ENCODE measurements at places on chromosomes 2 and 18.

DNA sequence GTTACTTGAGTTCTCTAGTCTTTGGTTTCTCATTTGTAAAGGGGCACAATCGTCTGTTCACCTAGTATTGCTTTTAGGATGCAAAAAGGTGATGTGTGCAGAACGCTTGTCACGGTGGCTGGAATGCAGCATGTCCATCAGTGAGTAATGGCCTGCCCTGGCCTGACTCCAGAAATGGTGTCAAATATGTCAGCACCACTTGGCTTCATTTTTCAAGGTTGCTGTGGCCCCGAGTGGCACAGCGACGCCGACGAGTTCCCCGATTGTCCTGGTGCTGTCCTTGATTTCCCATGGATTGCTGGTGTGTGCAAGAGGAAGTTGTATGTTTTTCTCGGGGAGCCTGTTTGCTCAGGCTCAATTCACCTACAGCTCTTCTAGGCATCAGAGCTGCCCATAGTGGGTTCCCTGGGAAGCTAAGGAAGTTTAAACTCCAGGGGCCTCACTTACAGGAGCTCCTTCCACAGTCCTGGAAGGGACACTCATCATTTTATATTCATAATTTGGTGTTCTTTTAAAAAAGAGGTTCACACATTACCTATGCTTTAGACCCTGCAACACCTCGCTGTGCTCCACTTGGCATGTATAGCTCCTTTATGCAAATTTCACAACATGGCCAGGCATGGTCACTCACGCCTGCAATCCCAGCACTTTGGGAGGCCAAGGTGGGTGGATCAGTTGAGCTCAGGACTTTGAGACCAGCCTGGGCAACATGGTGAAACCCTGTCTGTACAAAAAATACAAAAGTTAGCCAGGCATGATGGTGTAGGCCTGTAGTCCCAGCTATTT lies 25.6 kb upstream of the ZNF407 start:
- peak; percentile 51 for DNase-seq

DNA sequence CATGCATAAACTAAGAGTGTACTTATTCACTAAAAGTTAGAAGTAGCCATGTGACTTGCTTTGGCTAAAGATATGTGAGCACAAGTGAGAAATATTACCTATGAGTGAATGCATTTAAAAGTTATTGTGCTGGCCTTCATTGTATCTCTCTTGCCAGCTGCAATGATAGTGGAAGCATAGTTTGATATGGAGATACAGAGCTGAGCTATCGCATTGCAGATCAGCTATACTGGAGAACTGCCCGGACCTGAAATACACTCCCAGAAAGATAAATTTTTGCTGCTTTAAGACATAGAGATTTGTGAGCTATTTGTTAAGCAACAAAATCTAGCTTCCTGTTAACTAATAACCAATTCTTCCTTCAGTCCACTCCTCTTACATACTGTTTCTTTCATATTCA lies 571.1 kb downstream of the CPS1 start:
- DNase-seq = no peak

DNA sequence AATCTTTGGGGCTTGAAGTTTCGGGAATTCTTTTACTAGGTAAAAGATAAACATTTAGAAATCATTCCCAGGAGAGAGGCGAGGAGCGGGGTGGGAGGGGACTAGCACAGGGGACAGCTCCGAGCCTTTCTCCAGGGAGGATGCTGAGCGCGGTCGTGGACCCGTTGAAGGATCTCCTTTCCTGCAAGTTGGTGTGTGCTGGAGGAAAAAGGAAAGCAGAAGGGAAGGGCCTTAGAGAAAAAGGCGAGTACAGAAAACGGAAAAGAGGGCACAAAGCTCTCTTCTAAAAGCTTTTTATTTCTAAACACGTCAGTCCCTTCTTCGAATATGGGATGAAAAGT lies 640 bp downstream of the SLC39A6 start:
- DNase-seq = no peak

DNA sequence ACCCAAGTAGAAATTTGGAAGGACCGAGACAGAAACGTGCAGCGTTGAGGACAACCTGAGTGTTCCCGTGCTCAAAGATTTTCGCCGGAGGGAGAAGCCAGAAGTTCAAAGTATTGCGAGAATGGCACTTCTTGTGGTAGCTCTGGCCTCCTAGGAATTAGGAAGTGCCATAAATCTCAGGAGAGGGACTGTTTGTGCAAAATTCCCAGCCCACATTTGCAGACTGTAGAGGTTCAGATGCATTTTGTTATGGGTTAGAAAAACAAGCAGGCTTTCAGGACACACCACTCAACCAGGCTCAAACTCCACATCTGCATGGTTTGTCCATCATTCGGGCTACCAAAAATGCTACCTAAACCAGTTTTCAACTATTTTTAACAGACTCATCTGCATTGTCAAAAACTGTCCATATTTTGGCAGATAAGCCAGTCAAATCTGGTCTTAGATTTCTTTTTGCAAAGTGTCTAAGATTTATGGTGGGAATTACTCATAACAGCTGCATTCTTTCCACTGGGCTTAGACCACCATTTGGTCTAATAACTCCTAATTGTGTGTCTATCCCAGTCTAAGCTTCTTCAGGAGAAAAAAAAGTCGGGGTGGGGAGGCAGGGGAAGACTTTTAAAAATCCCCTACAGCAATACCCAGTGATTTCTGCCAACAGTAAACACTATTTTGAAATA lies 422.9 kb downstream of the ARHGAP15 start:
- DNase-seq = no peak

DNA sequence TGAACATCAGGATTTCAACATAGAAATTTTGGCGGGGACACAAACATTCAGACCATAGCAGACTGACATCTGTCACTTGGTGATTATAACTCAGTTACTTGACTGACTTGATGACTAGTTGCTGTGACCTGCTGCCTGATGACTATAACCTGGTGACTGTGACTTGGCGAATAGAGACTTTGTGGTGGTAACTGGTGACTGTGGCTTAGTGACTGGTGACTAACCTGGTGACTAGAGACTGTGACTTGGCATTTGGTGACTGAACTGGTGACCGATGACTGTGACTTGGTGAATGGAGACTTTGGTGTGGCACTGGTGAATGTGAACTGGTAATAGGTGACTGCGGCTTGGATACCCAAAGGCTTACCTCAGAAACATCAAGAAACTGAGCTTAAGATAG lies 563.1 kb upstream of the FAM98A start:
- no peak for DNase-seq

GRCh38 chr2:235611756-235612155 lies 117.9 kb downstream of the AGAP1 start:
- no peak for DNase-seq

DNA sequence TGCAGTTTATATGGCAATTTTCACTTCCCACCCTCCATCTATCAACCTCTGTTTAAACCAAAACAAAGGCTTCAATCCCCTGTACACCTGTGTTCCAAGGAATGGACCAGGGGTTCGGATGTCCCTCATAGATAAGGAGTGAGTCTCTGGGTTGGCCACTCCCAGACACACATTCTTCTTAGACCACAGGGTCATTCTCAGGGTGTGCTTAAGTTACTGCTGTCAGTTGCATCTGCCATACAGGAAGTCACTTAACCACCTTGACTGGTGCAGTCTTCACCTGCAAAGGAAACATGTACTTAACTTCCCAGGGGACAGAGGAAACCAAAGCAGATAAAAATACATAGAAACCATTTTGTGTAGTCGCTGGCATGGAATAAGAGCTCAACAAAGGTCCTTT lies 151.0 kb upstream of the NDUFV2 start:
- no peak for DNase-seq

DNA sequence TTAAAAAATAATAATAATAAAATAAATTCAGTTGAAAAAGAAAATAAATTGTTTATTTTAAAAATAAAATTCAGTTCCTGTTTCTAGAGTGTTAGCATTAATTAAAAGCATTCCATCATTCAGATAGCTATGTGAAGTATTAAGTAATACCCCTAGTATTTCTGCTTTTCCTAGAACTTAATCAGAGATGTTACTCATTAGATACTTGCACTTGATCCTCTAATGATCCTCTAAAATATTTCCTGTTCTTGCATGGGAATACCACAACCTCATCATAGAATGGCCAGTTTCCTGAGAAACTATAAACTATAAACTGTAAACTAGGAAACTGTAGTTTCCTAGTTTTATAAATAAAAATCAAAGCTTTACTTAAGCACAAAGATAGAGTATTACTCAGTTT lies 11.1 kb upstream of the CNNM3 start:
- DNase-seq = no peak

DNA sequence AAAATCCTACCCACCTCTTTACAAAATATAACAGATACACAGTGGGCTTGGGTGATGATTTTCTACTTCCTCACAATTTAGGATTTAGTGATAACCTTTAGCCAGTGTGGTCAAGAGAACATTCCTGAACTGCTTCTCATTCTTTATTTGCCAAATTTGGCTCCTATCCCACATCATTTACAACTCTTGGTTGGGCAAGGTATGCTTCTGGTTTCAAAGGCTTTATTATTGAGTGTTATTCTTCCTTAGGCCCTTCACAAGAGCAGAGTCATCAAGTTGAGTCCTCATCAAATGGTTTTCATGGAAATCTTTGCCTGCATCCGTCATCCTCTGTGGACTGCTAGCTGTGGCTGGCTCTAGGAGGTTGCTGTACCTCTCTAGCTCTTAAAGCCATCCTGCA lies 472.0 kb upstream of the ETAA1 start:
- DNase-seq = no peak

DNA sequence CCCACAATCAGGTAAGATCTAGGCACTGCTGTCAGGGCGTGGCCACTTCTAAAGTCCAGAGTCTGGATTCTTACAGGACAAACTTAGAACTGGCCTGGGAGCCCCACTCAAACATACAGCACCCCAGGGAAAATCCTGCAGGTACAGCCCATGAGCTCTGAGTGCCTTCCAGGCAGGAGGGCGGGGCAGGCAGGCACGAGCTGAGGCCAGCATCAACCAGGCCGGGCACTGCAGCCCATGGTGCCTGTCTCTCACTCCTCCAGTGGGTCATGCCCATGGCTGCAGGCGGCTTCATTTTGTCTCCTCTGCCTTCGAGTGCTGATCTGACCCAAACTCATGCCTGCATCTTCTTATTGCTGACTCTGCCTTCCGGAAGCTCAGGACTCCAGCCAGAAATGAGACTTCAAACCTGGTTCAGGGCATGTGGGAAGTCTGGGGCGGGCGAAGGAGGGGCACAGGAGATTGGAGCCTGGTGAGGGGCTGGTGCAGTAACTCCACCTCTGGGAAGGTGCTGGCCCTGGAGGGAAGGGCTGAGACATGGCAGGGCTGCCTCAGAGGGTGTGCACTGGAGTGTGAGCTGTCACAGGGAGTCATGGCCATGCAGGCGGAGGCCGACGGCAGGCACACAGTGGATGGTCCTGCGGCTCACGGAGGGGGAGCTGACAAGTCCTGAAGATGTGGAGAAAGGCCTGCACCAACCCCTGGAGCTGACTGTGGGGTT lies 40.5 kb downstream of the HS6ST1 start:
- DNase-seq = peak; percentile 20

- DNase-seq = no peak
Observed at GRCh38 chr18:45228796-45229388, 386.4 kb upstream of the SLC14A2 start.

- DNase-seq = no peak
Observed at GRCh38 chr2:221120643-221121042, 451.5 kb downstream of the EPHA4 start.

DNA sequence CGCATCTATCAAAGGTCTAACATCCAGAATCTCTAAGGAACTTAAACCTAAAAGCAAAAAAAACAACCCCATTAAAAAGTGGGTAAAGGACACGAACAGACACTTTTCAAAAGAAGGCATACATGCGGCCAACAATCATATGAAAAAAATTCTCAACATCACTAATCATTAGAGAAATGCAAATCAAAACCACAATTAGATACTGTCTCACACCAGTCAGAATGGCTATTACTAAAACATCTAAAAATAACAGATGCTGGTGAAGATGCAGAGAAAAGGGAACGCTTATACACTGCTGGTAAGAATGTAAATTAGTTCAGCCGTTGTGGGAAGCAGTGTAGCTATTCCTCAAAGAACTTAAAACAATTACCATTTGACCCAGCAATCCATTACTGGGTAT lies 38.0 kb downstream of the PPP3R1 start:
- DNase-seq = no peak

DNA sequence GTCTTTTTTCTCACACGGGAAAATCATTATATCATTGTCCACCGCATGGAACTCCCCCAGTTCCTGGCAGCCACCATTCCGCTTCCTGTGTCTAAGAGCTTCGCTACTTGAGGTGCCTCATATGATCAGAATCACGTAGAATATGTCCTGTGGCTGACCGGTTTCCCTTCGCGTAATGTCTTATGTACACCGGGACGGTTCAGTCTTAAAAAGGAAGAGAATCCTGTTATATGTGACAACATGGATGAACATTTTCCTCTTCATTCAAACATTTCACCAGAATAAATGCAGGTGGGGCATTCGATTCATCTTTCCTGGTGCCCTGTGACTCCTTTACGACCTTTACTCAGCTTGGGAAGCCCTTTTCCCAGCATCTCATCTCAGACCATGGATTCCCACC lies 131.7 kb upstream of the TWIST2 start:
- DNase-seq = no peak

DNA sequence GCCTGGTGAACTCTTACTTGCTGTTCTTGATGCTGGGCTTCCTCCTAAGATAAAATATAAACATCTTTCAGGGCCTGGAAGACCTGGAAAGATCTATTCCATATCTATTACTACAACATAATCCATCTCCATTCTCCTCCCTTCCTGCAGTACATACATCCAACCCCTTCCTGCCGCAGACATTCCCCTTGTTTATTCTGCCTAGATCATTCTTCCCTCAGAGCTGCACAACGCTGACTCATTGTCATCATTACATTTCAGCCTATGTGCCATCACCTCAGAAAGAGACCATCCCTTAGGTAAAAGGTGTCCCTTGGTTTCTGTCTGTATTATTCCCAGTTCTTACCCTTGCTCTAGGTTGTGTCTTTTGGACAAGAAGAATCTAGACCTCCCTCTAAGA lies 2.5 kb upstream of the CDH7 start:
- DNase-seq = no peak

DNA sequence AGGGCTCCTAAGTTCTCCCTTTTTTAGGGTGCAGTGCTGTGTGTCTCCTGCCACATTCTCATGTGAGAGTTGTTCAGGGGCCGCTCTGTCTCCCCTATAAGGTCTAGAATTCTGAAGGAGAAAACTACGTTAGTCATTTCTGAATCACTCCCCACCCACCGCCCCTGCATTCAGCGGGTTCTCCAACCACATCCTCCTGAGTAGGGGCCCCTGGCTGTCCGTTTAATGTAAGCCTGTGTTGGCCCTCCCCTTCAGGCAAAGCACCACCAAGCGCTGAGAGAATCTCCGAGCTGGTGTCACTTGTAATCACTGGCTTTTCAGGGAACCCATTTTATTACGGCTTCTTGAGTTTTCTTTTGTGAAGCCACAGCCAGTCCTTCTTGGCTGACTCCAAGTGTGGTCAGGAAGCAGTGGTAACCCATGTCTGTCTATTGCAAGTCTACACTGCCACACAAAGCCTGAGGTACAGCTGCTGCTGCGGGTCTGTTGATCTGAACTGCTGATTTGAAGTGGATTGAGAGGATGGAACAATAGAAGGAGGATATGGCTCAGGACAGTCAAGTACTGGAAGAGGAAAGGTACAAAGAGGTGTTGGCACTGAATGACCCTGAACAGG lies 16.9 kb downstream of the LCT start:
- DNase-seq = no peak

- no peak for DNase-seq
Observed at GRCh38 chr18:59109375-59109774, 30.3 kb upstream of the SEC11C start.

- DNase-seq = no peak
Observed at GRCh38 chr18:33556846-33557245, 21.2 kb upstream of the ASXL3 start.

- DNase-seq = no peak
Observed at GRCh38 chr2:49265471-49265870, 111.2 kb upstream of the FSHR start.
